Karpas-422 (cell line): ENCODE measurements at places on chromosomes 4 and X. TPM values are rescaled to one million over a fixed set of nuclear protein-coding genes. Genes with fewer than 3 reads are reported as not detected.

The UTP14A gene
- total RNA-seq: 14.0 and 34.2 TPM in 2 replicates

The MAML3 gene
- 20.0 and 20.8 TPM in 2 replicates for total RNA-seq

The MEPE gene
- not detected in 2 replicates for total RNA-seq

GRCh38 chrX:48998391-48998790, 3.7 kb downstream of the GRIPAP1 start:
- DNase-seq: no peak

The PCSK1N gene
- total RNA-seq: not detected in 2 replicates

DNA sequence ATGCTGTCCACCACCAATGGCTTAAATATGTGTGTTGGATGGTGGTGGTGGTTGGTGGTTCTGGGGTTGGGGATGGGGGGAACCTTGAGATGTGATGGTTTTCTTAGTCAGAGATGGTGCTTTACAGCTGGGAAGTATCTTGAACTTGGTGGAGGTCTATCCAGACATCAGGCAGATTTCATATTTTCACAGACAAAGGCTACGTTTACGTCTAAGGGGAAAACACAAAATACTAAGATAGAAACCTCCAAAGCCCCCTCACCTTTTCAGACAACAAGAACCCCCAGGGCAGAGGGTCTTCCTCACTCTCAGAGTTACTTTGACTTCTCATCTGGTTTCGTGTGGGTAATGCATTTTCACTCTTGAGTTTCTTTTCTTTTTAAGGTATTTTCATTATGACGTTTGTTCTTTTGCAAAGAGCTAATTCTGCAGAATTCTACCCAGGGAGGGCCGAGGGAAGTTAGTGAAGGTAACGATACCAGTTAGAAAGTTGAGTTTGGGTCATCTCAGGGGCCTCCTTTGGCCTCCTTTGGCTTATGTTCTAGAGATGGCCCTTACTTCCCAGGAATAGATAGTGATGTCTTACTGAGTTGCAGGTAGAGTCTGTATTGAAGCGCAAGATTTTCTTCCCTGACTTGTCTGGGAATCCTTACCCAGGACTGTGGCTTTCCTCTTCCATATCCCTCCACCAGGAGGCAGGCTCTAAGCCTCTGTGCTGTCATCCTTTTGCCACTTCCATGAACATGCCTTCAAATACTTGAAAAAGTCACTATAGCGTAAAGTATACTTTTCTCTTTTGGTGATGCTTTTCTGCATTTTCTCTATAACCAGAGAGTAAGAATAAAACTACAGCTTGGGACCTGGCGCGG, 31.9 kb downstream of the RHOH start:
- no peak for DNase-seq

GRCh38 chr4:40308528-40309122, 26.5 kb upstream of the CHRNA9 start:
- DNase-seq: peak; percentile 62

The NEXMIF gene
- total RNA-seq: not detected in 2 replicates

DNA sequence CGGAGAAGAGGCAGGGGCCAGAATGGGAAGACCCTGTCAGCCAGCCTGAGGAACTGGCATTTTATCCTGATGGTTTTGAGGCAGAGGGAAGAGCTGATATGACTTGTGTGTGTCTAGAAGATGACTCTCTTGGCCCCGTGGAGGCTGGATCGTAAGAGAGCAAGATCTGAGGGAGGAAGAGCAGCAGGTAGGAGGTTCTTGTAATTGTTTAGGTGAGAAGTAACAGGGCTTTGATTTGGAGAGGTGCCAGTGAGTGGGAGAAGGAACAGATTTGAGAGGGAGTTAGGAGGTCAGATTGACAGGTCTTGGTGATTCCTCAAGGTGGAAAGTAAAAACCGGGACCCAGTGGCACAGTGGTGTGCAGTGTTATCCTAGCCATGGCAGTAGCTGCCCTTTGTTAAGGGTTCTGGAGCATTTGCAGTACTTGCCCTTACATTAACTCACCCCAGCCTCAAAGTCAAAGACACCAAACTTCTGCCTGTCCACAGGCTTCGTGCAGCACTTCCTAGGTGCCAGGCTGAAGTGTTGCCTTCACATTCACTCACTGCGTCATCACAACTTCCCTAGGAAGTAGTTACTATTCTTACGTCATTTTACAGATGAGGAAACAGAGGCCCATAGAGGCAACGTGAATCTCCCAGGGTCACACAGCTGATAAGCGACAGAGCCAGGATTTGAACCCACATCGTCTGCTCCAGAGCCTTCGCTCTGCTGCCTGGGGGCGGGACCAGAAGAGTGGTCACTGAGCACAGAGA, 23.7 kb downstream of the RTL5 start:
- DNase-seq: no peak

The PRSS12 gene
- not detected in 2 replicates for total RNA-seq

The BLTP1 gene
- total RNA-seq: 78.4 and 164 TPM in 2 replicates

The GPR143 gene
- not detected in 2 replicates for total RNA-seq

DNA sequence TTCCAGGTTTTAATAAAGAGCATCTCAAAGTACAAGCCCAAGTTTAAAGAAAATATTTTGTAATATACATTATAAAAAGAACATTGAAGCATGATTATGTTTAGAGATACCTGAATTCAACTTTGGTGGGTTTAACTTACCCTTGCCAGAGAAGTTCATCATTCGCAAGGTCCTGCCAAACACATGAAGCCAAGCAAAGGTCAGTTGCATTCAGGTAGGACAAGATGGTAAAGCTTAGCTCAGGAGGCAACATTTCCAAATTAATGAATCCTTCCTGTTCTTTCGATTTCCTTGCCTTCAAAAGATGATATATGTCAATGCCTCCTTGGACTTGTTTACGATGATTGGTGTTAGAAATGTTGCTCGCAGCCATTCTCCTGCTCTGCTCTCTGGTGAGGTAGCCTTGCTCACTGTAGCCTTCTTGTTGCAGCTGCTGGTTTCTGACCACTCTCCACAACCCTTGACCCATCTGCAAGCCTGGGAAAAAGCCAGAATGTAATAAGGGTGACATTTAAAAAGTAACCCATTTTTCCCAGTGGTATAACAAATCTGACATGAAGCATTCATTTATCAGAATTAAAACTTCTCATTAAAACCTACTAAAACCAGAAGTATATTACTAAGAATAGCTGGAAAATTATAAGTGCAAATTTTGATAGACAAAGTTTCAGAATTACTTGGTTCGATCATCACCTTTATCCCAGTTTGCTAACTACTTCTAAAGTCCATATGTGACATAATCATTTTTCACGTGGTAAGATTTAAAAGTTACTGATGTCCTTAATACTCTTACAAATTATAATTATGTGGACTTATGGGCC, 20.6 kb downstream of the FBXO8 start:
- DNase-seq: no peak

DNA sequence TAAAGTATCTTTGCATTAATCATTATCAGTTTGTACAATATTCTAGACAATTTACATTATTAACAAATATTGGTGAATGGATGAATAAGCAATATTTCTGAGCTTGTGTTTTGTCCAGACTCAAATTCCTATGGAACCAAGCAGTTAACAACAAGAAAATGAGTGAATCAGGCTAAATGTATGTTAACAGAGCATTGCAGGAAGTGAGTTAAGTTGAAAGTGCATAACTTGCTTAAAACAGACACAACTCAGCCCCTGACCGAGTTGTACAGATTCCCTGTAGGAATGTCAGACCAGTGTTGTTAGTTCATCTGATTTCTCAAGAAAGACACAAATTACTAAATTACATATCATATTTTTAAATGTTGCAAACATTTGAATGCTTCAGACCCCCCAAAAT, 23.7 kb upstream of the CSN1S1 start:
- DNase-seq: no peak

DNA sequence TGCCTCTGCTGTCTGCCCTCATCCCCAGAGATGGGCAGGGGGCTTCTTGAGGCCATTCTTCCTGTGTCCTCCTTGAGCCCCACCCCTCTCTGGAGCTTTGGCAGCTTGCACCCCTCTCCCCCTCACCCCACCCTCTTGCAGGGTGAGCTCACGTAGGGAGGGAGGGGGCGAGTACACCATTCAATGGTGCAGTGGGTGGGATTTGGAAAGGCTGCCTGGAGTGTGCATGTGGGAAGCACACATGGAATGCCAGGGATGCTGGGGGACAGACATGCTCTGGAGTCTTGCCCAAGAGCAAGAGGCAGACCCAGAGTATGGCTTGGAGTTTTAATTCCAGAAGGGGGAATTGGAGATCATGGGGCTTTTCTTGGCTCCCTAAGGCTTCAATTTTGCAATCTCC, 5.6 kb downstream of the PAK3 start:
- no peak for DNase-seq

DNA sequence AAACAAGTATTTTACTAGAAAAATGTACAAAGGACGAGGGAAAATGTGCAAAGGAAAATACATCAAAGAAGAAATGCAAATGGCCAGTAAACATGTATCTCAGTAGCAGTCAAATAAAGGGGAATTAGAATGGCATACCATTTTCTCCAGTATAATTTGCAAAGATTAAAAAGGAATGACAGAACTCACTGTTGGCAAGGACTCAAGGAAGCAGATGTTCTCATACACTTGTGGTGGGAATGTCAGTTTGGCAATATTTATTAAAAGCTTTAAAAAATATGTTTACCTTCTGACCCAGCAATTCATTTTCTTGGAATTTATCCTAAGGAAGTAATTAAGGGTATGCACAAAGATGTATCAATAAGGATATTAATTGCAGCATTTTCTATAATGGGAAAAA, 7.6 kb downstream of the CLCN5 start:
- DNase-seq: no peak

DNA sequence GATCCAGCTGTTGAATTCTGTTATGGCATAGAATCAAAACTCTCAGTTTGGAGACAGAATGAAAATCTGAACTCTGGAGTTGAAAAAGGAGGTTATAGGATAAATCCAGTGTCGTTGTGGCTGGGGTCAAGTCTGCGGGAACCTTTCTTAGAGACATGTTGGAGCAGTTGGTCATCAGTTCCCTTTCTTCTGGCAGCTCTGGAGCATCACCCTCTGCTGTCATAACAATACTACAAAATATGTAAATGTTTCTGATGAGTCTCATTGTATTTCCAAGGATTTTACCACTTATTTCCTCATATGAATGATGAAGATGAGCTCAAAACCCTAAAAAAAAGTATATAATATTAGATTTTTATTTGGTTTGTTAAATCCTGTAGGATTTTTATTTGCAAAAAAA, 7.5 kb downstream of the TLR10 start:
- no peak for DNase-seq

- DNase-seq: no peak
Observed at GRCh38 chrX:32804034-32804433, 407.3 kb downstream of the DMD start.

The SUPT20HL1 gene
- total RNA-seq: not detected in 2 replicates

The CCDC110 gene
- 2.2 TPM in 1 of 2 replicates, not detected in the other for total RNA-seq

DNA sequence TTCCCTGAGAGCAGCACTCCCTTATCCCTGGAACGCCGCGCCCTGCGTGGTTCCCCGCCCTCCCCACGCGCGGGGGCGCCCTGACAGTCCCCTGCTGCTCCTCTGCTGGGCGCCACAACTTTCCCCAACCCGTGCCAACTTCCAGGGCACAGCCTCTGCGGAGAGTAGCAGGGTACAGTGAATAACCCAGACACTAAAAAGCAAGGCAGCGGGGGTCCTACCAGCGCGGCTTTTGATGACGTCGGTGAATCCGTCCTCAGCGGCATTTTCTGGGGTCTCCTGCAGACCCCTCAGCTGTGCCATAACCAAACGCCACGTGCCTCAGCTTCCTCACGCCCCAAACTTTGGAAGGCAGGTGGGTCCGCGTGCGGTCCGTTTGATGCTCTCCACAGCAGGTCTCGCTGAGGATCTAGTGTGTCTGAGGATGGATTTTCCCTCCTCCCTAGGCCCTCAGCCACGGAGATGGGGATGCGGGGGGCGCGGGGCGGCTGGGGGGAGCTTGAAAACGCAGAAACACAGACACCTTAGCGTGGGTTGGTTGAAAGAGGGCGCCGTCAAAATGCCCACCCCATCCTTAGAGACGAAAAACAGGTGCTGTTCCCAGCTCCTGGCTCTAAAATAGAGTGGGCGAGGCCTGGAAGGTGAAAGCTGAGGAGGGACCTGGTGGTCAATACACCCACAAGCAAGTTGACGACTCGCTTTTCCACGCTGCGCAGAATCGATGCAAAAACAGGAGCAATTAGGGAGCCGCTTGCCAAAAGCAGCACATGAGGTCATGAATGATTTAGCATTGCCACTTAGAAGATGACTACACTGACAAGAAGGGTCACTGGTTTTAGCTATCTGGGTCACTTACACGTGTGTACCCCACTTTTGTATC, 405.6 kb downstream of the FAM47A start:
- no peak for DNase-seq

GRCh38 chr4:14445882-14446281, 556.4 kb upstream of the CPEB2 start:
- DNase-seq: no peak

- DNase-seq: no peak
Observed at GRCh38 chr4:8266088-8266487, 3.5 kb upstream of the HTRA3 start.

- no peak for DNase-seq
Observed at GRCh38 chr4:147760695-147761094, 28.8 kb downstream of the ARHGAP10 start.

DNA sequence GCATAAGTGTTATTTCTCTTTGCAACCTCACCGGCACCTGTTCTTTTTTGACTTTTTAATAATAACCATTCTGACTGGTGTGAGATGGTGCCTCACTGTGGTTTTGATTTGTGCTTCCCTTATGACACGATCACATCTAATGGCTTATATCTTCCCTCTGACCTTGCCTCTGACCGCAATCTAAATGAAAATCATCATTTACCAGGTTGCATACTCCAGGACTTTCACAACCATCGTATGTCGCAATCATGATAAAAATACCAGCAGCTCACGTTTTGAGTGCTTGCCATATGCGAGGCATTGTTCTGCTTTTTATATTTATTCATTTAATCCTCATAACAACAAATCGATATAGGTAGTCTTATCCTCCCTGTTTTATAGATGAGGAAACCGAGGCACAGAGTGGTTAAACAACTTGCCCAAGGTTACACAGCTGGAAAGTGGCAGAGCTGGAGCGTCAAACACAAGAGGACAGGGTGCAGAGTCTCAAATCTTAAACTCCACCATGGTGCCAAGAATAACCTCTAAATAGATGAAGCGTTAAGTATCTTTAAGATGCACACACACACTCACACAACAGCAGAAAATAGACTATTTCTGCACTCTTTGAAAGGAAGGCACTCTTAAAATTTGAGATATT, 102.2 kb downstream of the SEL1L3 start:
- no peak for DNase-seq

GRCh38 chr4:71711044-71711984, 72.6 kb downstream of the GC start:
- DNase-seq: no peak

The MYOZ2 gene
- not detected in 2 replicates for total RNA-seq

The LRRC66 gene
- 0.07 and 0.29 TPM in 2 replicates for total RNA-seq

- DNase-seq: no peak
Observed at GRCh38 chrX:136907621-136908020, 27.1 kb upstream of the RBMX start.

GRCh38 chr4:70954032-70954431, 39.4 kb upstream of the DCK start:
- DNase-seq: no peak

DNA sequence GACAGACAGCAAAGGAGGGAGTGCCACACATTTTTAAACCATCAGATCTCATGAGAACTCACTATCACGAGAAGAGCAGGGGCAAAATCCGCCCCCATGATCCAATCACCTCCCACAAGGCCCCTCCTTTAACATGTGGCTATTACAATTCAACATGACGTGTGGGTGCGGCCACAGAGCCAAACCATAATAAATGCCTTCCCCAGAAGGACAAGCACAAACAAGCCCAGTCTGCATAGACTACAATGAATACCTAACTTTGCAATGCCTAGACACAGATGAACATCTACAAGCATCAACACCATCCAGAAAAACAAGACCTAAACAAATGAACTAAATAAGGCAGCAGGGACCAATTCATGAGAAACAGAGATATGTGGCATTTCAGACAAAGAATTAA, 12.3 kb downstream of the ETDA start:
- no peak for DNase-seq

- peak; percentile 67 for DNase-seq
Observed at GRCh38 chr4:151604238-151604637, 156.6 kb downstream of the GATB start.
